Trophoblast cell (in vitro differentiated cells and primary cell): ENCODE measurements at places on chromosomes 7 and 10.
A peak's percentile ranks its signal among the peaks of the same experiment; 100 is the strongest.

DNA sequence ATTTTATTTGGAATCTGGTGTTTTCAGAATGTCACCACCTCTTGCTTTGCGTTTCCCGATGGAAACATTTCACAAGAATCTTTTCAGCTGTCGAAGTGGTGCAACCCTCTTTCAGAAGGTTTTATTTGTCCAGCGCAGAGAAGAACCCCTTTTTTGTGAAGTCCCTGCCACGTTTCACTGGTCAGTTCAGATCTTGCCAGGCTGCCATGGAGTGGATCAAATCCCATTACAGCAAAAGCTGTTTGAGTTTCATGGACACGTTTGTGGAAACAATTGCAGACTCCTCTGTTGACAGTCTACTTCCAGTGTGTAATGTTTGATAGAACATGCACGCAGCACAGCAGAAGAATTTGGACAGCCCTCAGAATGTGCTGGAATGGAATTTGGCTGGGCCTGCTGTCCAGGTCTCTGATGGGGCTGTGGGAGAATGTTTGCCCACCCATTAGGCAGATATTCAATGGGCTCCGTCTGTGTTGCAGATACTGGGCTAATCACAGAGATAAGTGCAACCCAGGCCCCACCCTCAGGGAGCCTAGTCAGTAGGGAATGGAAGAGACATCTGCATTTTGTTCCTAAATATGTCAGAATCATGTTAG, 143.2 kb downstream of the GRK5 start:
- no peak for DNase-seq

DNA sequence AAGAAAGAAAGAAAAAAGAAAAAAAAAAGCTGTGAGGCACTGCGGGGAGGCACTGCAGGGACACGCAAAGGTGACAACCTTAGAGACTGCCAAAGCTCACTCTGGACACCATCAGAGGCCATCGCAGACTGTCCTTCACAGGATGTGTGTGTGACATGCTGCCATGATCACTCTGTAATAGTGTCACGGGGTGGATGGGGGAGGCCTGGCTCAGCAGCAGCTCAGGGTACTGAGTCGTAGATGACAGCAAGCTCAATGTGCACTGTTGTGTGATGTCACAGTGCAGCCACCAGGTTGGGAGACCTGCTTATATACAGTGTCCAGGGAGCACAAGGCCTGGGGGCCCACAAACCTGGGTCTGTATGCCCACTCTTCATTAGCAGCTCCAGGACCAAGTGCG, 83.3 kb downstream of the SLIT1 start:
- DNase-seq: no peak

DNA sequence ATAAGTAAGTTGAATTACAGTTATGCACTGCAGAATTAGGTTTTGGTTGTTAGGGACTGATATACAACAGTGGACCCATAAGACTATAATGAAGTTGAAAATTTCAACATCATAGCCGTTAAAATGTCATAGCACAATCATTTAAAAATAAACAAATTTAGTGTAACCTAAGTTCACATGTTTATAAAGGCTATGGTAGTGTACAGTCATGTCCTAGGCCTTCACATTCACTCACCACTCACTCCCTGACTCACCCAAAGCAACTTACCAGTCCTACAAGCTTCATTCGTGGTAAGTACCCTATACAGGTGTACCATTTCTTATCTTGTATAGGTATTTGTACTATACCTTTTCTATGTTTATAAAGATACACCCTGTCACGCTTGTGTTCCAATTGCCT, 113.7 kb downstream of the RAB11FIP2 start:
- DNase-seq: no peak

DNA sequence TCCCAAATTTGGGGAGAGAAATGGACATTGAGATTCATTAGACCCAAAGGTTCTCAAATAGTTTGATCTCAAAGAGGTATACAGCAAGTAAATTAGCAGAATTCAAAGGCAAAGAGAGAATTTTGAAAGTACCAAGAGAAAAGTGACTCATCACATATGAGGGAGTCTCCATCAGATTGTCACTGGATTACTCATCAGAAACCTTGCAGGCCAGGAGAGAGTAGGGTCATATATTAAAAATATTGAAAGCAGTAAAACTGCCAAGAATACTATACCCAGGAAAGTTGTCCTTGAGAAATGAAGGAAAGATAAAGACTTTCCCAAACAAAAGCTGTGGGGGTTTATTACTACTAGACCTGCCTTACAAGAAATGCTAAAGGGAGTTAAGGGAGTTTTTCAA, 140.6 kb downstream of the TMEM168 start:
- DNase-seq: peak; percentile 8

GRCh38 chr7:44772867-44773266, 23.6 kb upstream of the PPIA start:
- peak; percentile 75 for DNase-seq

DNA sequence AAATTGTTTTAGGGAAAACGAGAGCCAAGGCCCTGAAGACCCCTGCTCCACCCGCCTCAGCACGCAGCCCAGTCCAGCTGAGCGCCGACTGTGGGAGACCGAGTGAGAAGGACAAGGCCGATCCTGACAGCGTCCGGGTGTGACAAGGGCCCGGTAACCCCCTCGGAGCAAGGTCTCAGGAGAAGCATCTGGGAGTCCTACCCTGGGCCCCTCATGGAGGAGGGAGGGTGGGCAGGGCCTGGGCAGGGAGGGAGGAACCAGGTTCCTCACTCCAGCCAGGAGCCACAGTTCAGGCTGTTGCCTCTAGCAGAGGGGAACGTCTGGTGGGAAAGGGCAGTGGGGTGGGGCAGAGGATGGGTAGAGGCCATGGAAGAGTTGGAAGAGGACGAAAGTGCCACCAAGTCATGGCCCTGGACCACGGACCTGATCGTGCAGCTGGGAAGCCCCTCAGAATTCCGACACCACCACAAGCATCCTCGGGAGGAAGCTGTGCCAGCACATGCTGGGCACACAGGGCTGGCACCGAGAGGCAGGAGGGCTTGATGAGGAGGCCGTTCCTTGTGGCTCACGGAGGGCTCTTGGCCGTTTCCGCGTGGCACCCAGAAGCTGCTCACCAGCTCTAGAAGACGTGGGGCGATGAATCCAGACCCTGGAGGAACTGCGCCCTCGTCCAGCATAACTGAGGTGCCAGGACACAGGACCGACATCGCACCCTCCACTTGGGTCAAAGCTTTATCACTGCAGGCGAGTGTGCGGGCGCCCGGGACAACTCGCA, 2.2 kb upstream of the KNDC1 start:
- no peak for DNase-seq

GRCh38 chr10:23530079-23530478, 91.2 kb downstream of the OTUD1 start:
- DNase-seq: peak; percentile 44

DNA sequence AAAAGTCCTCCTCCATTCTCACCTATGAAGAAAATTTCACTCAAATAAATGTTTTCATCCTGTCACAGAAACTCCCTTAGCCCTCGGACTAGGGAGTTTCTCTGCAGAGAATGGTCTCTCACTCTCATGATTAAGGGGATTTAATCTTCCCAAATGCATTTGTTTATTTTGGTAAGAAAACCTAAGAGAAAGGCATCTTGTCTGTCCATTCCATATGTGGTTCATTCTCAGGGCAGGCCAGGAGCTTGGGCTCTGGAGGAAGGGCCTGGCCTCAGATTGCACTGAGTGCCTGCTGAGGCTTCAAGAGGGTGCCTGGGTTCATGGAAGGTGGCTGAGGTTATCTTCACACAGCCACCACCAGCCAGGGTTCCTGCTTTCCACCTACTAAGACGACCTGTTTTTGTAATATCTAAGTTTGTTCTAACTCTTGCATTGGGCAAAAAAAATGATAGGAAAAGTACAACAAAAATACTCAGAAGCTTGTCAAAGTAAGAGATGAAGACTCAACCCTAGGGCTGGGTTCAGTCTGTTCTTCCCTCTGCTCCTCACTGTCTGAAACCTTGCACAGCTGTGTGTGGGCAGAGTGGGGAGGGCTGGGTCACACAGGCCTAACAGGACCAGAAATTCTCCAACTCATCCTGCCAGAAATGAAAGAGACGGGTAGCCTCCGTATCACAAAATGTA, 186.7 kb downstream of the CXCL12 start:
- no peak for DNase-seq

GRCh38 chr7:135121868-135122267, 26.0 kb upstream of the TMEM140 start:
- DNase-seq: no peak

GRCh38 chr10:32023264-32023663, 33.0 kb downstream of the KIF5B start:
- no peak for DNase-seq

GRCh38 chr7:2934984-2935740, 91.1 kb upstream of the GNA12 start:
- DNase-seq: peak; percentile 62

DNA sequence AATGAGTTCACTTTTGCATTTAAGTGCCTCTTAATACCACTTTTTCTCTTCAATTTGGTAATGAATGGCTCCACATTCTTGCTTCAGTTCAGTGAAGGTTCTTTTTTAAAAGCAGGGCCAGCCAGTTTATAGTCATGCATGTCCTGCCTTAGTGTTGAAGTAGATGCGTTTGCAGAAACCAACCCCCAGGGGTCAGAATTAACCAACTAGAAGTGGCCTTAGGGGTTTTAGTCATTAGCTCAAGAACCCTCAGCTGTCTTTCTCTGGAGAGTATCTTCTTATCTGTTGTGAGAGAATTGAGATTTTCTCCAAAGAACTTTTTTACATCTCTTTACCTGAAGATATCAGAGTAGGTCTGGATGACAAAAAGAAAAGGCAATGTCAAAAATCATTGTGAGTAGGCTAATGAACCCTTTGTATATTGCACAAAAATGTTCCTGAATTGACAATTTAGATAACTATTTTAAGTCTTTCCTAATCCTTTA, 82.2 kb downstream of the PIK3CG start:
- peak; percentile 95 for DNase-seq

DNA sequence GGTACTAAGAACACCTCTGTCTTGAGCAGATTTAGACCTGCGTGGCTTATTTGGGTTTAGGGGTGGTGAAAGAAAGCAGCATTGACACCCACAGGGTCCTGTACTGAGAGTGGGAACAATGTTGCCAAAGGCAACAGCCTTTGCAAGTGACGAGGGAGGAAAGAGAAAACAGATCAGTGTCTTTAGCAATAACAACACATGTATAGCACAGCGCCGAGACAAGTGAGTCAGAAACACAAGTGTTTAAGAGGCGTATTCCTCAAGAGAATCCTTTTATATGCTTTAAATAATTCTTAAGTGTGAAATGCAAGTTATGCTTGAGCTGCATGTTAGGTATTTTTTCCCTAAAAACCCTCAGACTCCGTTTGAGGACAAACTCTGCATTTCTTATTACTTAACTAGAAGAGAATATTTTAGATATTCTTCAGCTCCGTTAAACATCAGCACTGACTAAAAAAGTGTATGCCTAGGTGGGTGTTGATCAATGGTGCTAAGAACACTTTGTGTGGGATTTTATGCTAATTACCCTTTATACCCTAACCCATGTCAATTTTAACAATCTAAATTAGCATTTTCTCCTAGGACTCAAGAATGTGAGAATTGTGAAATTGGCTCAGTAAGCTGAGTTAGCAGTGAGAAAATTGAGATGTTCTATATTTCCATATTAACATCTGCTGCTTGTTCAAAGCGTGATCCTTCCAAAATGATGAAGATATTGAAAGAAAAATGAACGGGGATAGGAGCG, 1095.4 kb upstream of the CELF2 start:
- no peak for DNase-seq

DNA sequence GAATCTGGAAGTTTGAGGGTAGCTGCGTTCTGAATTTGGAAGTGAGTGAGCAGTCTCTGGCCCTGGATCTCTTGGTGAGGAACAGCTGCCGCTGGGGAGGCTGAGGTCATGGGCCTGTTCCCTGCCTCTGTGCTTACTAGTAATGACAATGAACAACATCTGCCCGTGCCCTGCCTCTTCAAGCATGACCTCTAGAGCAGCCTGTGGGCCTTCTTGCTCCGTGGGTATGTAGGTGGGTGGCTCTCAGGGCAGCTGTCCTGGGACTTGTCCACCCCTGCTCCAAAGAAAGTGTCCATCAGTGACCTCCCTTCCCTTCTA, 186.2 kb downstream of the CXCL12 start:
- DNase-seq: no peak

GRCh38 chr10:43287056-43288007, 20.5 kb upstream of the RASGEF1A start:
- DNase-seq: no peak

DNA sequence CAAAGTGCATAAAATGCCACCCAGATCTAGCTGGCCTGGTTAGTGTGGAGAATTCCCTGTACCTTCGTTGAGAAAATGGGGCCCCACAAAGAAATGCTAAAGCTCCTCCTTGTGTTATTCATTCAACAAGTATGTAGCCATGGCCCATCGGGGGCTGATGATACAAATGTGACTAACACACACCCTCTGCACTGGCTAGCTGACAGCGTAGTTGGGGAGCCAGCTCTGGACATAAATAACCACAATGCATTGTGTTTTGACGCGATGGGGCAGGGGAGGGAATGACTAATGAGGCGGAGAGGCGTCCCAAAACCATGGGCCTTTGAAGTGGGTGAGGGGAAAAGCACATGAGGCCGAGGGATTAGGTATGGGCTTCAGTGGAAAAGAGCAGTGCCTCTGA, 28.2 kb upstream of the ASL start:
- no peak for DNase-seq

GRCh38 chr7:124570558-124570957, 195.0 kb downstream of the GPR37 start:
- DNase-seq: no peak

DNA sequence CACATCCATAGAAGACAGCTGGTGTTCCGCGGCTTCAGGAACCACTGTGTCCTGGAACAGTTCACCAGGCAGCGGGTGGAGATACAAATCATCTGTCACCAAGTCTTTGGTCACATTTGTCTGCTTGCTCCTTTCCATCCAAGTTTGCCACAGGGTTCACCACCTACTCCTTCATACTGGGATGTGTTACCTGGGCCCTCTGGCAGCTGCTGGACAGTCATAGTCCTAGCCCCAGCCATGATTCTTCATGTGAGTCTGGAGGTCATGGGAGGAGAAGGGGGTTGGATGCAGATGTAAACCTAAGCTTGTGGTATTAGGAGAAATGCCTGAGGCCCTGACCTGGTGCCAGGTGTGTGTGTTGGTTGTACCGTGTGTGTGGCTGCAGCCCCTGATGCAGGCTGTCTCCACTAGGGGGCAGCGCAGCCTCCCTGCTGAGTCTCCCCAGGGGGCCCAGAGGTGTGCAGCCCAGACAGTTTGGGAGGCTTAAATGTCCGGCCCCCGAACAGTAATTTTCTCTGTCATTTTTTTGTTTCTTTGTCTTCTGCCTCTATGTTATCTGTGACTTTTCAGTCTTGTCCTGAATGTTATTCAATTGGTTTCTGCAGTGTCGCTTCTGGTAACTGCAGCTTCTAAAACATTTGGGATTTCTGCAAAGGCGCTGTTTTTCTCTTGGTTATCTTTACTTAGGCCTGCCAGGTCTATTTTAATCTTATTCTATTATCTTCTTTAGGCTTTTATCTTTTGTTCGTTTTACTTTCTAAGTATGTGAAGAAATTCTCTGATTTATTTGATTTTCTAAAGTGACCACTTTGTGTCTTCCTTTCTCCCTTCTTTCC, 14.8 kb downstream of the NPS start:
- peak; percentile 8 for DNase-seq

DNA sequence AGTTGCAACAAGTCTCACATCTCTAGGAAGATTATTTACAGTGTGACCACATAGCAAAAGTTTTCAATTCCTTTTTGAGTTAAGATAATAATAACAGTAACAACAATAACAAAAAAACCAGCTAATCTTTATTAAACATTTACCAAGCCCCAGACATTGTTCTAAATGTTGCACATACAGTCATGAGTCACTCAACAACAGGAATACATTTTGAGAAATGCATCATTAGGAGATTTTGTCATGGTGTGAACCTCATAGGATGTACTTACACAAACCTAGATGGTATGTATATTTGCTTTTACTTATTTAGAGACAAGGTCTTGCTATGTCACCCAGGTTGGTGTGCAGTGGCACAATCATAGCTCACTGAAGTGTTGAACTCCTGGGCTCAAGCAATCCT, 52.0 kb downstream of the SPAM1 start:
- DNase-seq: no peak
